MG63 (cell line): ENCODE measurements at places on chromosomes 3 and 15.

DNA sequence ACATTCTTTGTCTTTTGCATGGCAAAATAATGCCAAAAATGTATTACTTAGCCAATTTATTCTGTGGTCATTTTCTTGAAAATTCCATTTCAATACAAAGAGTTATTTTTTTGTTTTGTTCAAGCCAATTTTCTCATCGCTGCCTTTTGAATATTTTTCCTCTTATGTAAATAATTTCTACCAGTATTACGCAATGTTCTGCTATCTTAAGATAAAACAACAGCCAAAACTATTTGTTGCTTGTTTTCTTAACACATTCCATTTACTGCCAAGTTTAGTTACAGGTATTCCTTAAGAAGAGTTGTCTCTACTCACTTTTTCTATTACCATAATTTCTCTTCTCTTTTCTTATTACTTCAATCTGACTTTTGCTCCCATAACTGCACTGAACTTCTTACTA, 163.1 kb downstream of the ROBO1 start:
- no peak for DNase-seq

DNA sequence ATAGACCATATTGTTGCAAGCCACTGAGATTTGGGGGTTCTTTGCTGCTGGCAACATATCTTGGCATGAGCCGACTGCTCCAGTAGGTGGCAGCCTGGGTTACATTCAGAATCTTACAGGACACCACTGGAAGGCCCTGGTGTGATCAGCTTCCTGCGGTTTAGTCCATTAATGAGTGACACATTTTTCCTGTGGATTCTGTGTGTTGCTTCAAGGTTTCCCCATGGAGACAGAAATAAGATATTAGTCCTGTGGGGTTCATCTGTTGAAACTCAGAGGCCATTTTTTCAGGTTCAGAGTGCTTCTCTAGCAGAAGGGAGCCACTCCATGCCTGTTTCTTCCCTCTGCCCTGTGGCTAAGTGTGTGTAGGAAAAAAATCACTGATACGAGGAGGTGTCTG, 116.2 kb downstream of the MFSD1 start:
- DNase-seq, result peak; percentile 53

DNA sequence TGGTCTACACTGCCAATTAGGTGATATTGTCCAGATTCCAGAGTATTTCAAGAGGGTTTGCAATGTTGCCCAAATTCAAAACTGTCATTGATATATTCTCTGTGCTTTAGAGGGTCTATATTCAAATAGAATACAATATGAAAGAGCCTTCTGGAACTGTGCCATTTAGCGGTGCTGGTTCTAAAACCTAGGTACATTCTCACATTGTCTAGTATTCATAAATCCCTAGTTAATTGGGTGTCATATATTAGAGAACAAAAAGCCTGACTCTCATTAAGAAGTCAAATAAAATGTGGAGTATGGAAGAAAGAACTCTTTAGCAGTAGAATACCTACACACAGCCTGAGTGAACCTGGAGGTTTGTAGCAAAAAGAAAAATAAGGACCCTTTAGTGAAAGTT, 447.9 kb downstream of the CNTN6 start:
- DNase-seq, result no peak

GRCh38 chr15:98658831-98659699, 10.7 kb downstream of the IGF1R start:
- no peak for DNase-seq

DNA sequence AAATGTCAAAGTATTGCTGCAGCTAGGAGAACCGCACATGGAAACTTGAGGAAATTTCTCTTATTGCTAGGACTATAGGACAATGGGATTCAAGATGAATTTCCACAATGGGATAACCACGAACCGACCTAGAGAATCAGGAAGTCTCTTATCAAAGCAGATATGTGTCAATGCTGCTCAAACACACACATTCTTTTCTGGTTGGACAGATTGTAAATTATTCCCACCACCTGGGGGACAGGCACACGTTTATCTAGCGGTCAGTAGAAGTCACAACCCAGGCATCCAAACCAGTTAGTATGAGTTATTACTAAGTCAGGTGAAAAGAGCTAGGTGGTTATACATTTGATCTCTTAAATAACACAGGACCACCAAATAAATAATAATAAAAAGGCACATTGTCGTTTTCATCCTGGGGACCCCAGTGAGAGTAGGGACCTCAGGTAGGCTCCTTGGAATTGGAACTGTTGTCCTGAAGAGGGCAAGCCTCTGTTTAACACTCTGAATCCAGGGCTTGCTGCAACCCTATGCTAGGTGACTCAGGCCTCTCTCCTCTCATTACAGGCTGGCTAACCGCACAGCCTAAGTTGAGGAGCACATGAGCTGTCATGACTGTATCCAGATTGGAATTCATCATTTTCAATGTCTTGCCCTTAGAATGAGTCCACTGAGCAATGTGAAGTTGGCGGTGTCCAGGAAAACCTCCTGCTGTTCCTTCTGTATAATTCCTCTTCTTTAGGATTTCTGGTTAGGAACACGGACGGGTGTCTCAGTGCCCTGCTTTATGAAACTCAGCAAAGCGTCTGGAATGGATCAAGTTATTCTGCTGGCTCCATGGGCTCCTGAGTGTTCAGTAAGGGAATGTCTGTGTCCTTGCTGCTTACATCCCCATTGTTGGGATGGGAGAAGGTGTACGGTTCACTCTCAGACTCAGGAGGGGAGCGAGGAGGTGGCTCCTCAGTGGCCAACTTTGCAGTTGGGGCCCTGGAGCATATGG, 59.0 kb downstream of the CLEC3B start:
- DNase-seq, result peak; percentile 79

DNA sequence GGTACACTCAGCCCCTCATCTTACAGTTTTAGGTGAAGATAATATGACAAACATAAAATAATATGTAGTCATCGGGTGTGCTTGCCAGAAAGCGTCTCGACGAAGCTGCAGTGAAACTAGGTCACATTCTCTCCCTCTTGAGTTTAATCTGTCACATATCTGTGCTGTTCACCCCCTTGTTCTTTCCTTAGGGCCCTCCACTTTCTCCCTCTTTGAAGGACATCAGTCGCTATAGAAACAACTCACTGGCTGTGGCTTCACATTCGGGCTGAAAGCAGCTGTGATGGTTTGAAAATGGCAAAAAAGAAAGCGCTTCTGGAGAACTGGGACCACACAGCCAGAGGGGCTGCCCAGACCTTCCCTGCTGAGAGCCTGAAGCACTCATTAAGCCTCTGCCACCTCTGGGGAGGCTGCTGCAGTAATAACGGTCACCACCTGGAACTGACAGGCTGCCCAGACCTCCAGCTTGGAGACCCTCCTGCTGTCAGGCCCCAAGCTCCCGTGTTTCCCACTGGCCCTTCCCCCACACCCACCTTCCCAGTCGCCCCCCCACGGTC, 50.3 kb downstream of the ABTB1 start:
- no peak for DNase-seq

DNA sequence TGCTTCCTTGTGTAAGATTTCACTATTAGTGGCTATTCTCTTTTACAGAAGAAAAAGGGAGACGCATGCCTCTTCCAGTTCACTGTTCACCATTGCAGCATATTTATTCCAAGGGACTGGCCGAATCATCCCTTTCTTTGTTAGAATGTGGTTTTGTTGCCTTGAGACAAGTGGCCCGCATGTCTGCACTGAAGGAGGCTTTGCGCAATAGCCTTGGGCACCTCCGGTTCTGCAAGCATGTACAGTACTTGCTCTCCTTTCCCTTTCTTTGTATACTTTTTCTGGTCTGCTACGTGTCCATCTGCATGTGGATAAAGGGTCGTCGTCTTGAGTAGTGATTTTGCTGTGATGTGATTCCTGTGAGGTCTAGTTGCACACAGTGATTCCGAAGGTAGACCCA, 43.0 kb downstream of the FLNB start:
- DNase-seq, result no peak

DNA sequence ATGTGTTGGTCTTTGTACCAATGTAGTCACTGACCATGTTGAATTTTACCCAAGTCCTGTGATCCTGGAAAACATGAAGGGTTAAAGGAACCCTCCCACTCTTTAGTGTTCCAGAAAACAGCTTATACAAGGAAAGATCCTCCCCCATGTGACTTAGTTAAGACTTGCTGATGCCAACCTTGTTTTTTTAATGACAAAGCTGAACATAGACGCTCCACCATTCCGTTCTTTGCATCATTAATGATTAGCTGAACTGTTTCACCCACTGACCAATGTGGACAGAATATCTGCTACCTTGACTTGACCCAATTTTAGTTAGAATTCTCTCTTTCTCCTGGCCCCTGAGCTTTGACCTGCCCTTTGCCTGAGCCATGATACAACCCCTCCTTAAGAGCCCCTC, 3.5 kb upstream of the WDR72 start:
- DNase-seq, result no peak

- peak; percentile 72 for DNase-seq
Observed at GRCh38 chr3:197002701-197003454, 26.7 kb downstream of the MELTF start.

GRCh38 chr15:53446376-53446775, 313.1 kb downstream of the WDR72 start:
- no peak for DNase-seq

- DNase-seq, result no peak
Observed at GRCh38 chr3:10471054-10471688, 34.2 kb downstream of the ATP2B2 start.

DNA sequence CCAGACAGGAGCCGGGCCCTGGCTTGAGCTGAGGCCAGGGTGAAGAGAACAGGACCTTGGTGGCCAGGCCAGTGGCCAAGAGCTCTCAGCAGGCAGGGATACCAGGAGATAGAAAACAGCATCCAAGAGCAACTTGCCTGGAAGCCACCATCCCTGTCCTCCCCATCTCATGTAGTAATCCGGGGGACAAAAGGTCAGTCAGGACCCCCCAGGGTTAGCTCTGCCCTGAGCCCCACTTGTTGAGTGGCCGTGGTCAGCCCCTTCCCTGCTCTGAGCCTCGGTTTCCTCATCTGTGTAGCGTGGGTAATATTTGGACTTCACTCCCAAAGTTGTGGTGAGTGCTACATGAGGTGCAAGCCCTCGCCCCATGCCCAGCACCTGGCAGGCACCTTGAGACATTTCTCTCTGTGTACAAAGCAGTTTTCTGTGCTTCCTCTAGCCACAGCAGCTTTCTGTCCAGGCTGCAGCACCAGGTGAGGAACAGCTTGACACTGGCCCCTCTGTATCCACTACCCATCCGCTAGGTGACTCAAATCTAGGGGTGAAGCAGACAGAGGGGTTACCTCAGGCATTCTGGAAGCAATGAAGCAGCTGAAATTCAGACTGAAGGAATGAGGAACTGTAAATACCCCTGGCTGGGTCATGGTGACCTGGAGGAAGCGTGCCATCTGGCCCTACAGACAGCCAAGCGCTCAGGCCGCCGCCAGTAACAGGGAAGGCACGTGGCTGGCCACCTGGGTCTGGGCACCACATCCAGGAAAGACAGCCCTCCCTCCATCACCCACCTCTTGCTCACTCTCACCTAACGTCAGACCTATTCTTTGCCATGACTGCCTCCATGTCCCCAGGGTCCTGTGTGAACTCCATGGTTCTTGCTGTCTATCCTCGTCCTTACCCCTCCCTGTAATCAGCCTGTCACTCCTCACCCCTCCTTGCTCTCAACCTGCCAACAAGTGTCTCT, 6.7 kb downstream of the CISH start:
- DNase-seq, result no peak

DNA sequence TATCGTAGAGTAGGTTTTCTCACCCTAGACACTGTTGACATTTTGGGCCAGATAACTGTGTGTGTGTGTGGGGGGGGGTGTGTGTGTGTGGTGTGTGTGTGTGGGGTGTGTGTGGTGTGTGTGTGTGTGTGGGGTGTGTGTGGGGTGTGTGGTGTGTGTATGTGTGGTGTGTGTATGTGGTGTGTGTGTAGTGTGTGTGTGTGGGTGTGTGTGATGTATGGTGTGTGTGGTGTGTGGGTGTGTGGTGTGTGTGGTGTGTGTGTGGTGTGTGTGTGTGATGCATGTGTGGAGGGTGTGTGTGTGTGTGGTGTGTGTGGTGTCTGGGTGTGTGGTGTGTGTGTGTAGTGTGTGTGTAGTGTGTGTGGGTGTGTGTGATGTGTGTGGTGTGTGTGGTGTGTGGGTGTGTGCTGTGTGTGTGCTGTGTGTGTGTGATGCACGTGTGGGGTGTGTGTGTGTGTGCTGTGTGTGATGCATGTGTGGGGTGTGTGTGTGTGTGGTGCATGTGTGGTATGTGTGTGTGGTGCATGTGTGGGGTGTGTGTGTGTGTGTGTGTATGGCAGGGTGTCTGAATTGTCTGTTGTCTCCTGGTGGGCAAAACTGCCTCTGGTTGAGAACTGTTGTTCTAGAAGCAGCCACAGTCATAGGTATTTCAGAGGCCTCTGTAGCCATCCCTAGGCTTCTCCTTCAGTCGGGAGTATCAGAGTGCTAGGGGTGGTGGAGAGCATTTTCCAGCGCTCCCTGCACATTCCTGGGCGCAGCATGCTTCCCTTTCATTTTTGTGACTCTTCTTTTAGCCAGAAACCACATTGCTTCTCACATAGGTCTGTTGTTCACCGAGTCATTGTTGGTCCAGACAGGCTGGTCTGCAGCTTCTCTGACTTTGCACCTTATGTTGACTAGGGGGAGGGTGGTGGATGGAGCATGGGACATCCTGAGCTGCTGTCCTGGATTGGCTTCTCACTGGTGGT, 84.4 kb downstream of the THSD4 start:
- no peak for DNase-seq
